Amniotic epithelial cell (primary cell): ENCODE measurements at places on chromosomes 3 and 15.

DNA sequence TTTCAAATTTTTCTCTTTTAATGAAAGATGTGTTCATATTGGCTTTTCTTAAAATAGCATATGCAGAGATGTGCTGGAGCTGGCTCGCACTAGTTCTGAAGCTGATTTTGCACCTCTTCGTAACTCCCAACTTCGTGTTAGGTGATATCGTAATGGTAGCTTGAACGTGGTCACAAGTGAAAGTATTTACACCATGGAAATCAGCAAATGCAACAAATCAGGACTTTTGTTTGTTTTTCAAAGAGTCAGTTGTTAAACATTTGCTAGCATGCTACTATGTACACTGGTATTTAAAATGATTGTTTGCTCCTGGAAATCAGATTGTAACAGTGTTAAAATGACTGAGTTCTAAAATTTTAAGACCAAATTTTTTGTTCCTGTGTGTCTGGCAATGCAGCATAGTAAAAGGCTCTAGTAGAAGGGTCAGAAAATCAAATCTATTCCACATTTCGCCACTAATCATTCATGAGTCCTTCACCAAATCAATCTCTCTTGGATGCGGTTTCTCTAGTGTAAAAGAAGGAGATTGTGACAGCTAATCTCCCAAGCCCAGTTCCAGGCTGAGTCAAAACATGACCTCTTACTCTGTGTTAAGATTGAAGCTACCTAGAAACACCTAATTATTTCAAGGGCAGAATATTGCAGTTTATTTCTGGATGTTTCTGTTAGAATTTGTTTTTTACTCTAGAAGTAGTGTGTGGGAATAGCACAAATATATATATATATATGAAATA is 34.3 kb upstream of the CMC1 start:
- DNase-seq = no peak

- DNase-seq = peak; percentile 8
Observed at GRCh38 chr3:22089284-22089683, 338.3 kb upstream of the ZNF385D start.

DNA sequence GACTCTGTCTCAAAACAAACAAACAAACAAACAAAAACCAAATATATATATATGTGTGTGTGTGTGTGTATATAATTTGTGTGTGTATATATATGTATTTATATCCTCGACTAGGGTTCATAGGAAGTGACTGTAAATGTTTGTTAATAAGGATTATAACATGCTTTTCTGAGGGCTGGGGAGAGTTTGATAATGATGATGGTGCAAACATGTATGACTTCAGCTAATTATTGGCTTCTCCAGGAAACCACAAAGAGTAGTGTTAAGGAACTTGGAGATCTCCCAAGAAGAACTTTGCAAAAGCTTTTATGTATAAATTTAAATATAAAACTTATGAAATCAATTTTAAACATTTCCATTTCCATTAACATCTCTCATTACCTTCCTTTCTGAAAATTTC is 3.9 kb upstream of the OPA1 start:
- no peak for DNase-seq

DNA sequence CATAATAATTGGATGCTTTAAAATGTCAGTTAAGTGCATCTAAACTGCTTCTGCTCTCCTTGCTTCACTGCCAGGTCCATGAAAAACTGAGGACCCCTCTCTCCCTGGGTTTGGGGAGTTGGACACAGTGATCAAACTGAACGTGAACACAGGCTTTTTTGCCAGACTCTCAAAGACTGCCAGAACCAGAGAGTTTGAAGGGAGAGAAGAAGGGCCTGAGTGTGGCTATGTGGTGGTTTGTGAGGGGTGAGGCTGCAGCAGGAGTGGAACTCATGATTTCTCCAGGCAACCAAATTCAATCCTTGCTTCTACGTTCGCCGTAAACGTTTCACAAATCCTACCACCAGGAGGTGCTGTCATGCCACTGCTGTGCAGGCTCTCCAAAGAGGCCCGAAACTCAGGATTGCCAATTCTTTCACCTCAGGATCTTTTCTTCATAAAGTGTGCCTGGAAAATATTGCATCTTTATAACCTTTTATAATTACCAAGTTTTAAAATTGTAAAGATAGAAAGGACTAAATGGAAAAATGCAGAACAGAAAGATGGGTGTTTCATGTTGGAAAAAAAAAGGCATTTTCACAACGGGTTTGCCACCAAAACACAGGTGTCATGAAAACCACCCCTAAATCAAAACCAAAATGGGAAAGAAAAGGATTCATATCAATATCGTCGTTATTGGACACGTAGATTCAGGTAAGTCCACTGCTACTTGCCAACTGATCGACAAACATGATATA is 19.7 kb downstream of the TM4SF4 start:
- DNase-seq = peak; percentile 62

DNA sequence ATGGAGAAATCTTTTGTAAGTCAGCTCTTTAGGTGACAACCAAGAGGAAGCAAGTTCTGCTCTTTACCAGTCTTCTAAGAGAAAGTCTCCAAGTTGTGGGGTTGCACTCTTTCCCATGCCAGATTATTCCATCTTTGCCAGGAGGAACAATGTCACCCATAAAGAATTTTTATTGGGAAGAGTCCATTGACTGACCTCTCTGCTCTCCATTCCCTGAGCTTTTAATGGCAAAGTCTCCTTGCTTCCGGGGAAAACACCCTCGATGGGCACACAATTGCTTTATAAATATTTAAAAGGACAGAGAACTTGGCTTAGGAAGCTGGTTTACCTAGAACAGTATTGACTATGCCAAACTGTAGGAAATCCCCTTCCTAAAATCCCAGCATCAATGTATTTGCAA is 19.9 kb upstream of the UBE2E1 start:
- DNase-seq = no peak

GRCh38 chr15:70923311-70924080 is 30.9 kb downstream of the LRRC49 start:
- DNase-seq = peak; percentile 20

DNA sequence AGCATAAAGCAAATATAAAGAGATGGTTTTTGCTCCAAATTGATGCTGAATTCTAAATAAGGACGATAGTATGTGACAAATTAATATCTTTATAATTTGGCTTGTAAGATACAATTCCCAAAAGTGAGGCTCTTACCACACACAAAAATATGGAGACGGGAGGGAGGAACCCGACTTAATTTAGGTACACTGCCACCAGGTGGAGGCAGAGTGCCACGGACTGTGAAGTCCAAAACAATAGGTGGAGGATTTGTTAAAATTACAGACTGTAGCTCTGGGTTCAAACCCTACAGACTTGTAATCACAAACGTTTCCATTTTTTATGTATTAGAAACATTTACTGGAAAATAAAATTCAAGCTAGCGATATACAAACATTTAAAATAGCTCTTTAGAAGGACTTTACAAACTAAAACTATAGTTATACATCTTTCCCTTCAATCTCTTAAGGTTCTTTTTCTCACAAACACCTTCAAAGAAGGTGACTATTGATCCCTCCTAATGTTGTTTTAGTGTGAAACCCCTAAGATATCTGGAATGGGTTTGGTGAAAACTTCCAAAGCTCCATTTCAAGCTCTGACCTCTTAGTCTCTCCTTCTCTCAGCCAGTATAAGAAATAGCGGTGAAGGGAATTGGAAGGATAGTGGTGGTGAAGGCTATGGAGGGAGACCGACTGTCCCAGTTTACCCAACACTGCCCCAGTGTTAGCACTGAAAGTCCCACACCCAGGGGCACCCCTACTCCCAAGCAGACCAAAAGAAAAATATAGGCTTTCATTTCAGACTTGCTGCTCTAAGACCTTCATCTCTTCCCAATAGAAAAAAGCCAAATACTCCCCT is 89.7 kb downstream of the AQP9 start:
- DNase-seq = peak; percentile 71

- peak; percentile 59 for DNase-seq
Observed at GRCh38 chr15:85727068-85727467, 67.7 kb downstream of the KLHL25 start.

GRCh38 chr15:68536331-68537095 is 42.3 kb upstream of the CORO2B start:
- DNase-seq = peak; percentile 95

DNA sequence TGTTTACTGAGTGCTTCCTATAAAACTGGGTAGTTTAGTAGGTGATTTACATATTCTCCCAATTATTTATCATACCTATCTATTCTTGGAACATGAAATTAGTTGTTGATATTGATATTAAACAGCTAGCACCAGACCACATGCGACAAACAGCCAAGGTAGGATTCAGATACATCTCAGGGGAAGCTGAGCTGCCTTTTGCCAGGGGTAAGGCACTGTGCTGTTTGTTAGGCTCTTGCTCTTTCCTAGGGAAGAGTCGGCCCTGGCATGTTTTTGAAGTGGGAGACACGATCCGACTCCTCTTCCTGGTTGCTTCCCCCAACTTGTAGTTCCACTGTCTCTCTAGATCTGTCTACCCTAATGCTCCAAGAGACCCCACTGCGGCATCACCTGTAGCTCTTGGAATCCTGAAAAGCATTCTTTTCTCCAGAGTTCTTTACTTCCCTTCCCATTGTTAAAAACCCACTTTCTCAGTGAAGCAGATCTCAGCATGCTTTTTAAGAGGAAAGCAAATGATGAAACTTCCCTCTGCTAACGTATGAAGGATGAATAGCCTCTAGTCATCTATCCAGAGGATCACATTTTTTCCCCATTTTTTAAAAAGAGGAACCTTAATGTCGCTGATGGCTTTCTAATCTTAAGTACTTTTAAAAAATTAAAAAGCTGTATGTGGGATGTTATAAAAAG is 138.4 kb downstream of the GHSR start:
- no peak for DNase-seq

- DNase-seq = peak; percentile 23
Observed at GRCh38 chr3:29332195-29332637, 51.3 kb downstream of the RBMS3 start.

- no peak for DNase-seq
Observed at GRCh38 chr3:65576228-65576627, 462.5 kb downstream of the MAGI1 start.

GRCh38 chr15:75195766-75196241 is 5.9 kb upstream of the C15orf39 start:
- DNase-seq = no peak

DNA sequence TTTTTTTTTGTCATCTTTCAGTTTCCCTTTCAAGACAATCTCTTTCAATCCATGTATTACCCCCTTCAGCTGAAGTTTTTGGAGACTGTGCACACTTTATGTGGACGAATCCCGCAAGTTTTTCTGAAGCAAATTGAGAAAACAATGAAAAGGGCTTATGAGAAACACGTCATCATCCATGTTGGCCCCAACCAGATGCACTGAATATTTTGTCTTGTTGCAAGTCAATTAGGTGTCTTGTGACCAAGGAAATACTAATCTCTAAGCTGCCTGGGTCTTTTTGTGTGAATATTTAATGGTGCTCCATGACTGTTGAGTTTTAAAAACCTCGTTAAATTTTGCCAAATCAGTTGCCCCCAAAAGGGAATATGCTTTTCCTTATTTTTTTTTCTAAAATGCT is 21.7 kb upstream of the PPP4R2 start:
- DNase-seq = no peak
